Memory B cell (primary cell): ENCODE measurements at places on chromosomes 6 and 20.

GRCh38 chr6:56996401-56996800 is 41.5 kb downstream of the BEND6 start:
- DNase-seq = no peak

DNA sequence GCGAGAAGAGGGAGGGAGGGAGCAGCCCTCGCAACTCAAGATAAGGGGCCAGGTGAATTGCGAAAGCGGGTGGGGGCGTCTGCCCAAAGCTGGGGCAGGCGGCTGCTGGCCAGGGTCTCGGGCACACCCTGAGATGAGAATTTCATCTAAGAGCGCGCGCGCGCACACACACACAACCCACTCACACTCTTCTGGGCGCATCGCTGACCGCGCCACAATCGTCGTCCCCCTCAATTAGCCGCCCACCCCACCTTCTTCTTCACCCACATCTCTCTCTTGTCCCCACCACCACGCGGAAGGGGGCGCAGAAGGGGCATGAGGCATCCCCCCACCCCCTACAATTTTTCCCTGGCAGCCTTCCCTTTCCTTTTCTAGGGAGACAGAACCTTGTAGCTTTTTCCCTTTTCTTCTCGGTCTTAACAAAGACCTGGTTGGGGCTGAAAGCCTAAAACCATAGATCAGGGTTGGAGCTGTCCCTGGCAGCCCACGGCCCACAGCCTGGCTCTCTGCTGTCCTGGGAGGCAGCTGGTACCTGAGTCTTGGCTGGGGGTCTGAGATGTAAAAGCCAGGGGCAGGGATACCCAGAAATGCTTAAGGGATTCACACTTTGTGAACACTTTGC is 737 bp upstream of the PTPRT start:
- DNase-seq = no peak

GRCh38 chr20:14634665-14635064 is 297.3 kb upstream of the FLRT3 start:
- DNase-seq = no peak

GRCh38 chr6:90610751-90611542 is 24.1 kb upstream of the MAP3K7 start:
- peak; percentile 22 for DNase-seq

DNA sequence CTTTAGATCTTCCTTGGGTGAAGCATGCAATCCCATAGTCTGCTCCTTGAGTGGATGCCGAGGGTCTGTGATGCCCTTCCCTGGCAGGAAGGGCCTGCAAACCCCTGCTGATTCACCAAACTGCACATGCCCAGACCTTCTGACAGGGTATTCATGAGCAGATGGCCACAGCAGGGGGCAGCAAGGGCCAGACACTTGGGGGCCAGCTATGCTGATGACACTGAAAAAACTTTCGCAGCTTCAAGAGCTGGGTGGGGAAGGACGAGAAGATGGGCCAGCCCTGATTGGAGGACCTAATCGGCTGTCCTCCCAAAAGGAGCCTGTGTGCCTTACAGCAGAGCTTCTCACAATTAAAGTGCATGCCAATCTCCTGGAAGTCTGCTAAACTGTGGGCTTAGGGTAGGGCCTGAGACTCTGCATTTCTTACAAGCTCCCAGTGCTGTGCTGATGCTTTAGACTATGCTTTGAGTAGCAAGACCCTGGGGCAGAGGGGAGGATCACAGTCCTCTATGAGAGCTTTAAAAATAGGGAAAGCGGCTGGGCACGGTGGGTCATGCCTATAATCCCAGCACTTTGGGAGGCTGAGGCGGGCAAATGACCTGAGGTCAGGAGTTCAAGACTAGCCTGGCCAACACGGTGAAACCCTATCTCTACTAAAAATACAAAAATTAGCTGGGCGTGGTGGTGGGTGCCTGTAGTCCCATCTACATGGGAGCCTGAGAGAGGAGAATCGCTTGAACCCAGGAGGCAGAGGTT is 15.2 kb upstream of the GDAP1L1 start:
- no peak for DNase-seq
